Brain microvascular endothelial cell (primary cell): ENCODE measurements at places on chromosomes 5 and 9.

DNA sequence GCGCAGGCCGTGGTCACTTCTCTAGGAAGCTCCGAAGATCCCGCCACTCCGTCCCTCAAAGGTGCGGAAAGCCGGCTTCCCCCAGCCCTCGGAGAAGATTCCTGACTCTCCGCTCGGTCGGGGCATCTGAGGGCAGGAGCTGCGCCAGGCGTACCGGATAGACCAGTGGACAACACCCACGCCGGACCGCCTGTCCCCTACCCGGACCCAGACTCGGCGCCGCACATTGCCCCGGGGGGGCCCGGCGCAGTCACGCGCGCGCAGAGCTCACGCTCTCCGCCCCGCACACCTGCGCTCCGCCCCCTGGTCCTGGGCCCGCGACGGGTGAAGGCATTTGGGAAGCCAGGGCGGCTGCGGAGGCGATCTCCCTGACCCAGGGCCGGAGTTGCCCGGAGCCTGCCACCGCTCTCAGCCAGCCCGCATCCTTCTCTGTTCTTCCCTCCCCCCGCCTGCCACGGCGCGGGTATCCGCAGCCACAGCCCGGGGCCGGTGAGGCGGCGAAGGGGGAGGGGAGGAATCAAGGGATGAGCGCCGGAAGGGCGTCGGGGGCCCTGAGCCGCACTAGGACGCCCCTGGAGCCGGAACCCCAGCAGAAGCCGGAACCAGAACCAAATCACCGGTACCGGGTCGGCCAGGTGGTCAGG lies 448 bp downstream of the RELL2 start:
- no peak for DNase-seq

DNA sequence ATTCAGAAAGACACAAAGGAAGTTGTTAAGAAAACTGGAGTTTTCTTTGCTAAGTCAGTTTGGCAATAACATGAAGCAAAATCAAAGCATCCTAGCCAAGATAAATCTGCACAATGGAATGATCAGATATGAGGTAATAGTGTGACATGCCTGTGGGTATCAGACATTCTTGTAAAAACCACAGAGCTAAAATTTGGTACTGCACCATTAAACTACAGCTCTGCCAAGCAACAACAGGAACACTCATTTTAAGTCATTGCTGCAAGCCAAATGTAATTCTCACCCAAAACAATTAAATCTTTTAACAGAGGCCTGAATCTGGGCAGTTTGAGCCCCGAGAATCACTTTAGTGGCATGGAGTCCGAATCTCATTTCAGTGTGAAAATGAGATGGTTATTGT lies 96.6 kb downstream of the VCAN start:
- peak; percentile 79 for DNase-seq

DNA sequence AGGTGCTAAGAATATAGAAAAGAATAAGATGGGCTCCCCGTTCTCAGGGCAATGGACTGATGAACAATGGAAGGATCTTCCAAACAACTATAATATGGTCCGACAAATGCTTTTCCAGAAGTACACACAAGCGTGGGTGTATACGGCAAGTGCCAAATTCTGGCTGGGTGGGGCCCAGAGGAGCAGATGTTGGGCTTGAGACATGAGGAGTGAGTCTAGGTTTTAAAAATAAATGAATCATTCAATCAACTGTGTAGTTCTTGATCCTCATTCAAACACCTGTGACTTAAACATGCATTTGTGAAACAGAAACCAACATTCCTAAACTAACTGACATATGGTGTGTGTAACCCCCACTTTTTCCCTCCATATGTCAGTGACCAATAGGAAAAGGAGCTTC lies 47.9 kb downstream of the MFAP3 start:
- DNase-seq = no peak

- peak; percentile 68 for DNase-seq
These were observed 818.2 kb downstream of the TLR4 start for GRCh38 chr9:118522093-118523028.

GRCh38 chr5:127421471-127421870 lies 96.0 kb upstream of the PRRC1 start:
- no peak for DNase-seq

GRCh38 chr5:54545796-54546195 lies 28.2 kb downstream of the SNX18 start:
- no peak for DNase-seq

DNA sequence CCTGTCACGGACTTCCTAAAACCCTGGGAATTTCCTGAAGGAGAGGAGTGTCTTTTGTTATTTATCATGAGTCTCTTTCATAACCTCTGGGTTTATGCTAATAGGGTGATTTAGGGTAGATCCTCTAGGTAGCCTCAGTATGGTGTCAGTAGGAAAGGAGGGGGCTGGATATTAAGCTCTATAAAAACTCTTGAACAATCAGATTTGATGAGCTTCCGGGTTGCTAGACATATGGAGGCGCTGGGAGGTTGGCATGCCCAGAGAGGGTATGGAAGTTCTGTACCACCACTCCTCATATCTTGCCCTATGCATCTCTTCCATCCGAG lies 15.6 kb upstream of the PTBP3 start:
- no peak for DNase-seq

DNA sequence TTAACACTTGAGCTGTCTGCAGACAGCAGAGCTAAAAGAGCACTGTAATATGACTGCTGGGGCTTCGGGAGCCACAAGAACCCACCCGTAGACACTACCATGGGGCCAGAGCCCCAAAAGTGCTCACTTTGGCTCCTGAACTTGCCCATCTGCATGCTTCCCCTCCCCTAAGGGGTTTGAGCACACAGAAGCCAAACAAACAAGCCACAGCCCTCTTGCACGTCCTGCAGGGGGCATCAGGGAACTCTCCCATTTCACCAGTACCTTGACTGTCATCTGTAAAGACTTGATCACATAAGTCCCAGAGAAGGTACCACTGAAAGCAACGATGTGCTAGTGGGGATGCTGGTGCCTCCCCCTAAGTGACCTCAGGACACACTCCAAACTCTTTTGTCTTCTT lies 681.8 kb downstream of the SEMA5A start:
- DNase-seq = no peak

DNA sequence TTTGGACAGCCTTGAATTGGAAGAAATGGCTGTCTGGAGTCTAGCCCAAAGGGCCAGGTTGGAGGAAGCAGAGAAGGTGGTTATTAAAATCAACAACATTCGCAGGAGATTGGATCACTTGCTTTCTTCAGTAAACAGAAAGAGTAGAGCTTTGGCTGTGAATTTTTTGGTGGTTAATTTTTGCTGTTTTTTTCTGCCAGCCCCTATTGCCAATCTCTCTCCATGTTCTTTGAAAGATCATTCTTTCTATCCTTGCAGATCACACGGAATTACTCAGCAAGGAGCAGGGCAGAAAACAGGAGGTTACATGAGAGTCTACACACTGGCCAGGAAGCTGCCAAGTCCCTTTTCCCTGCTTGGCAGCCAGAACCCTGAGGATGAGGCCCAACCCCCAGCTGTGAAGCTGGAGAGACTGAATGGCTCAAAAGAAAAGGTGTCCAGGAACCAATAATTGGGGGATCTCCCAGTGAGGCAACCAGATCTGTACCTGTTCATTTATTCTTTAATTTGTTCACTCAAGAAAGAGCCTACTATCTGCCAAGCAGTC lies 13.0 kb downstream of the GLRX start:
- DNase-seq = no peak

GRCh38 chr5:42894057-42894456 lies 82.4 kb upstream of the SELENOP start:
- no peak for DNase-seq

DNA sequence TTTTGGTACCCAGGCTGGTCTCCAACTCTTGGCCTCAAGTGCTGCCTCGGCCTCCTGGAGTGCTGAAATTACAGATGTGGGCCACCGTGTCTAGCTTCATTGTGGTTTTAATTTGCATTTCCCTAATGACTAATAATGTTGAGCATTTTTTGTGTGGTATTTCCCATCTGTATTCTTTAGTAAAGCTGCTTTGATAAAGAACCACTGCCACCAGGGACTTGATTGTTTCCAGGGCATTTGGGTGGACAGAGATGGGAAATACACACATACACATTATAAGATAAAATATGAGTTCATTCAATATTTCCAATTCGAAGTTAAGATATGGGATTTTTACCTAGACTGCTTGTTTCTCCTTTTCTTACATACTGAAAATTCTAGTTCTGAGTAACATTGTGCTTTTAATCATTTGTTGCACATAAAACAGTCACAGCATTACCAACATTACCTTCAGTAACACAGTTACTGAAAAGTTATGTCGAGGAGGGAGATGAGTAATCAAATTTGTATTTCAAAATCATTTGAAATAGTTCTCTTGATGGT lies 28.9 kb downstream of the HABP4 start:
- DNase-seq = no peak

GRCh38 chr5:37838933-37839341 lies 904 bp downstream of the GDNF start:
- DNase-seq = no peak

- no peak for DNase-seq
These were observed 22.9 kb upstream of the SPATA31C2 start for GRCh38 chr9:88161144-88161543.

DNA sequence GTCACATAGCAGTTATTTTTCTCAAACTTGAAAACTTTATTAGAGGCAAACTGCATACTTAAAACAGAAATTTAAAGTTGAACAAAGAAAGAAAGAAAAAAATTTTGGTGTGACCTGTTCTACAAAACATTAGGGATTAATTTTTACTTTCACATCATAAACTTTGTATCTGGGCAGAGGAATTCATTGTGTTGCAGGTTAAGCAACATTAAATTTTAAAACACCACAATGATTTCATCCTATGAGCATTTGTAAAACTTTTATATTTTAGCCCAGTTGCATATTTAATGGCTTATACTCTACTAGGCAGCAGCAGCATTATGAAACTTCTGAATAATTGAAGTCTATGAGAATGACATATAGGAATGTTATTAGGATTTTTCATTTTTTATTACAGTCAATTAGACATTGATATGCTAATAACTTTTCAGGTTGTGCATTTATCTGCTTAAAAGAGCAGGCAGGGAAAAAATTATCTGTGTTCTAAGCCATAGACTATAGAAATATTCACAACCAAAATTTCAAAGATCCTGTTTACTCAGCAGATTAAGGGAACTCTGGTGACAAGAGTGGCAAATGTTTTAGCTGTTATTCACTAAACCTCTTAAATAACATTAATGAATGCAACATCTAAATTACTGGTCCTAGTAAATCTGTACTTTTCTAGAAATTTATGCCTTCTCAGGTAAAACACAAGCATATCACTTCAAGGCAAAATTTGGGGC lies 1088.5 kb upstream of the CDH6 start:
- no peak for DNase-seq

- no peak for DNase-seq
These were observed 35.8 kb downstream of the PIK3R1 start for GRCh38 chr5:68251386-68251785.

GRCh38 chr5:135128361-135128760 lies 94.3 kb upstream of the PITX1 start:
- DNase-seq = no peak

DNA sequence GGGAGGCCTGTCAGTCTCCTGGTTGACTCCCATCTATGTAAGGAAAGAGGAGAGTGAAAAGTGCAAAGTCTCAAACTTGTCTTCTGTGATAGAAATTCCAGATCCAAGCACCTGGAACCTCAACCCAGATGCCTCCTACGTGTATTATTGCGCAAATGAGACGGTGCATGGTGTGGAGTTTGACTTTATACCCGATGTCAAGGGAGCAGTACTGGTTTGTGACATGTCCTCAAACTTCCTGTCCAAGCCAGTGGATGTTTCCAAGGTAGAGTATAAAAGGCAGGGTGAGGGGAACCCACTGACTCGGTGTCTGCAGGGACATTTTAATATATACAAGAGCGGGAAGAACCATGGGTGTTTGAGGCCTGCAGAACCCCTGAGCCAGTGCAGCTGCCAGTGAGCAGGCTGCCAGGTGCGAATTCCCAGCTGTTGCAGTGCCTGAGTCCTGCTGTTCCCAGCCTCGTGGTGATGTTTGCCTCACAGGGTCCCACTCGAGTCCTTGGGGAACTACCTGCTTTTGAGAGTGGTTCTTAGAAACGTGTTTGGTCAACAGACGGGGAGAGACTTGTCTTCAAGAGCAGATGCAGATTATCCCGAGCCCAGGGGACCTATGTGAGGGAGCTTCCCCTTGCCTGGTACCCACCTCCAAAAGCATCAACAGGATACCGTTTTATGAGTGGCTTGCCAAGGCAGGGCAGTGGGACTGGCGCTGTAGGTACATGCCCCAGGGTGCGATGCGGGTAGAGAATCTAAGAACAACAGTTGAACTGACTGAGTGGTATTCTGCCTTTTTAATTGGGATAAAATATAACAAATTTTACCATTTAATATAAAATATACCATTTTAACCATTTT lies 9.5 kb downstream of the PSAT1 start:
- no peak for DNase-seq

DNA sequence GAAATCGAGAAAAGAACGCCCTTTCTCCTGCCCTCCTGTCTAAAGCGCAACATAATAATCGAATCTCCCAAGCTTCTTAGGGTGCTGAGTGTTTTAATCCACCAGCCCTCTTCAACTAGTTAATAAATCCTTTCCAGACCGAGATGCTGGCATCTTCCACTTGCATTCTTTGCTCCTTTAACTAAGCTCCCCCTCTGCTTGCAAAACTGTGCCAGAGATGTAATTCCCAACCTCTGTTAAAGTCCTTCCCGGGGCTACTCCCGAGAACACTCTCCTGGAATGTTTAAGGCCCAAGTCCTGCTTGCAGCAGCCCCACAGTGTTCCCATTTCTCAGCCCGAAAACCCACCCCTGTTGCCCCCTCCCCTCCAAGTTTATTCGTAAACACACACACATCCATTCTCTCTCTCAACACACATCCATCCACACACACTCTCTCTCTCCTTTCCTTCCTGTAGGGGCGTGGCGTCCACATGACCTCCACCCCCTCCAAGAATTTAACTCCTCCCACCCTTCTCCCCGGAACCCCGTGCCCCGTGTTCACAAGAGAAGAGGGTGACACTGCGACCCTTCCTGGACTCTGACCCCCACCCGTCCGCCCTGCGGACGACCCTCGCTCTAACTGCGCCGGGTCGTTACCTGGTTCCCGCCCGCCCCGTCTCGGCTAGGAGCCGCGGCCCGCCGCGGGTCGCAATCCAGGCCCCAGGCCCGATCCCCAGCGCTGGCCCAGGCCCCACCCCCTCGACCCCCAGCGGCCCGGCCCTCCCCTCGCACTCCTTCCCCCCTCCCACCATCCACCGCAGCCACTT lies 7.0 kb upstream of the MGAT1 start:
- peak; percentile 85 for DNase-seq

GRCh38 chr5:35337340-35338156 lies 107.3 kb upstream of the PRLR start:
- DNase-seq = no peak

DNA sequence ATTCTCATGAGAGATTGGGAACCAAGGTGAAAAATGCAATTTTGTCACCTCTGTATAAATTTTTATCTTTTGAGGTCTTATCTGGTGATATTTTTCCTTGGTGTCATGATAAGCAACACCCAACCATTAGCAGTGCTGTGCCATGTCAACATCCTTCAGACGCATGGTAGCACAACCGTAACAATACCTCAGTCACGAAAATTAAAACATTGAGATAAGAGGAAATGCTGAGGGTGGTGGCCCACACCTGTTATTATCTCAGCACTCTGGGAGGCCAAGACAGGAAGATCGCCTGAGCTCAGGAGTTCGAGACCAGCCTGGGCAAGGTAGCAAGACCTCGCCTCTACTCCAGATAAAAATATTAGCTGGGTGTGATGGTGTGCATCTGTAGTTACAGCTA lies 32.7 kb downstream of the SLC46A2 start:
- no peak for DNase-seq

- DNase-seq = peak; percentile 75
These were observed 3.2 kb downstream of the RAB24 start for GRCh38 chr5:177300236-177300880.
